GM04504 (cell line): ENCODE measurements at places on chromosomes 11 and 22.

GRCh38 chr22:47129902-47130635, 367.6 kb downstream of the TBC1D22A start:
- DNase-seq = no peak

DNA sequence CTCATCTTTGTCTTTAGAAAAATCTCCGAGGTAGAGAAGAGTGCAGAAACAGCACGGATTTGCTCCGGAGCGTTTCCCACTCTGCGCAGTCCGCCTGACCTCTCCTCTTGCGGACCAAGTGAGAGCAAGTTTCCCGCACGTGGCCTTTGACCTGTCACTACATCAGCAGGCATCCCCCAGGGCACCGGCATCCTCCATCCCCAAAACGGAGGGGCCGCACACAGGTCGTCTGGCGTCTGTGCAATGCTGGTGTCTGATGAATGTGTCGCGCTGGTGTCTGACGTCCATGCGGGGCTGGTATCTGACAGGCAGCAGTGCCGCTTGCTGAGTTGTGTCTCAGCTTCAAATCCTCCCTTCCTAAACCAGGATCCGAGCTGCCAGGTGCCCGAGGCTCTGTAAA, 739 bp upstream of the MRGPRE start:
- no peak for DNase-seq

GRCh38 chr11:12013781-12014180, 5.4 kb upstream of the DKK3 start:
- no peak for DNase-seq

- no peak for DNase-seq
Measured at GRCh38 chr11:57162179-57162898, 19.4 kb upstream of the LRRC55 start.

DNA sequence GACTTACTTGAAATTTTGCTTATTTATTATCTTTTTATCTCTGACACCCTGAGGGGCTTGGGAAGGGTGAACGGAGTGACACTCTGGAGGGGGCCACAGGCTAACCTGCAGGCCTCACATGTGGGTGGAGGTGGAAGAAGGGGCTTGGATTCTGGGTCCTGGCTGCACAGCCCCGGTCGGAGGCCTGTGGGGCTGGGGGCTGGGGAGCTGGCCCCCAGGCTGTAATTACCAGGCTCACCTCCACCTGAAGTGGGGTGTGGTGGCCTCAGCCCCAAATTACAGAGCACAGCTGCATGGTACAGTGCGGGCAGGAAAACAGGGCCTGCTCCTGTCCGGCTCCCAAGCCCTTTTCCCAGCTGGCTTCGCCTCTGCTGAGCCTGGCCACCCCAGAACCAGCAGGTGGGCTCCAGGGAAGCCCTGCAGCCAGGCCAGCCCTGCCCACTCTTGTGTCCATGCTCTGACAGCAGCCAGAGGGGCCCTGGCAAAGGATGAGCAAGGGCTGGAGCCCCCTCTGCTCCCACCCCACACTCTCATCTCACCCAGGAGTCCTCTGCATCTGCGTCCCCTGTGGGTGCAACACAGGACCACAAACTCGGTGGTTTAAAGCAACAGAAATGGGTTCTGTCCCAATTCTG, 48.0 kb downstream of the IGF2 start:
- DNase-seq = no peak

- no peak for DNase-seq
Measured at GRCh38 chr11:45048870-45049691, 97.4 kb upstream of the PRDM11 start.

DNA sequence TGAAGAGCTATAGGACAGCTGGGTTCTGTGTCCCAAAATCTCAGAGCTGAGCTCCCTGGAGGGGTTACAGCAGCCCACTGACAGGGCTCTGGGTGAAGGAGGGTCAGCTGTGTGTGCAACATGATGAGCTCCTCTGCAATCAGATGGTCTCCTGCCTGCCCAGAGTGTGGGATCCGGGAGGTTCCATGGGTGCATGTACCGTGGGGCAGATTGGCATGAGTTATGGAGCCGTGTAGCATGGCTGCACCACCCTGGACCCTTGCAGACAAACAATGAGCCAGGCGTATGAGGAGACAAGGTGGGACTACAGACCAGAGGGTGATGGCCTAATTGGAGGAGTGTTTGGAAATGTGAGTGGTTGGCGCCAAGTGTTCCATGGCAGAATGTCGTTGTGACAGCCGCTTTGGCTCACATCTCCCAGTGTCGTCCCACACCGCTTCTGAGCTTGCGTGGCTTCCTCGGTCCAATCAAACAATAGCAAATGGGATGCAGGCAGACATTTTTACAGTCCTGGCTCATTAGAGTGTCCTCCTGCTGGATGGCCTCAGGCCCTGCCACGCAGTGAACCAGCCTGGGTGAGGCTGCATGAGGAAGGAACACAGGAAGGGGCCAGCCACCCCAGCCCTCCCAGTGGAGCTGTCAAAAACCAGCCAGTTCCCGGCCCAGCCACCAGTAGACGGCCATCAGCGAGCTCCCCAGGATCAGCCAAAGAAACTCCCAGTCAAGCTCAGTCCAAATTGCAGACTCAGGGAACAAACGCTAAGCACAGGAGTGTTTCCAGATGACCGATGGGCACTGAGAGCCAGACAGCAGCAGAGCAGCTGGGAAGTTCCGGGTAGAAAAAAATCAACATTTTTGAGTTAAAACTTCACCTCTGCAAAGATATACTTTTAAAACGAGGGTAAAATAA, 1066.9 kb downstream of the BRD1 start:
- no peak for DNase-seq

DNA sequence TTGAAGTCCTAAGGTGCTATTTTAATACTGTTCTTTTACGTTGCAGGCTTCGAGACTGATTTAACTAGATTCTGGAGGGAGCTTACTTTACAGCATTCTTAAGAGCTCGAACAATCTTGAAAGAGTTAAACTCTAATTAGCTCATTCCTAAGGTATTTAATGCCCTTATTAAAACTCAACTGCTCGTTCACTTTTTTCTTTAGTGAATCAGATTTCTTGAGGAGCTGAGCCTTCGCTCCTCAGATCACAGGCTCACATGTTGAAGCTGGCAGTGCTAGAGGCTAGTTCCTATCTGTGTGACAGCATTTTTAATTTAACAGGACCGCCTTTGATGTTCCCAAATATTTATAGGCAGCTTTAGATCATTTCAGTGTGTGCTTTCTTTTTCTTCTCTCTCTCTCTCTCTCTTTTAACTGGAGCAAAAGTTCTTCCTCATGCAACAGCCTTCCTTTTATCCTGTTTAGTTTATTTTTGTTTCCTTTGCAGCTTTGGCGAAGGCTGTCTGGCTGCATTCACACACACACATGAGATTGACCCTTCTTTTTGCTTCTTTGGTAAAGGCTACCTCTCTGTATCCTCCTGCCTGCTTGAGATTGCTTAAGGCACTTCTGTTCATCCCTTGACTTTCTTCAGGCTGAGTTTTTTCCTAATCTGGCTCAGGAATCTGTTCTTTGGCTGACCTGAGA, 21.0 kb downstream of the ZNRF3 start:
- no peak for DNase-seq

GRCh38 chr22:34804091-34804490, 261.9 kb upstream of the ISX start:
- no peak for DNase-seq
